Pulmonary artery endothelial cell (primary cell): ENCODE measurements at places on chromosomes 4 and X. TPM values are rescaled to one million over a fixed set of nuclear protein-coding genes. Genes with fewer than 3 reads are reported as not detected.
A peak's percentile ranks its signal among the peaks of the same experiment; 100 is the strongest.

DNA sequence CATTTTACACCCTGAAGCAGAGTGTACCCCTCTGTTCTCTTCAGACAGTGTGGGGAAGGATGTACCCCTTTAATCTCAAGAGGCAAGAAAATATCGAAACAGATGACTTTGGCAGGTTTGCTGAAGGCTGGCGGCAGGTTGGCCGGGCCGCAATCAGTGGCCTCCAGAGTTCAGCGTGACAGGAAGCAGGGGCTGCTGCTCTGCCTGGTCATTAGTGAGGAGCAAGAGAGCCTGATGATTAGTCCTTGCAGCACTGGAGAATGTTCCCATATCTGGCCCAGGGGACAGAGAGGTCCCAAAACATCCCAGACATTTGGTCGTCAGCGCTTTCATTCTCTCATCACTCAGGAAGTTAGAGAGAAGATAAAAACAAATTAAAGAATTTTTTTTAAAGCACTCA, 352.8 kb downstream of the SPRY1 start:
- no peak for DNase-seq

GRCh38 chr4:141348125-141348524, 127.4 kb downstream of the ZNF330 start:
- peak; percentile 57 for DNase-seq

DNA sequence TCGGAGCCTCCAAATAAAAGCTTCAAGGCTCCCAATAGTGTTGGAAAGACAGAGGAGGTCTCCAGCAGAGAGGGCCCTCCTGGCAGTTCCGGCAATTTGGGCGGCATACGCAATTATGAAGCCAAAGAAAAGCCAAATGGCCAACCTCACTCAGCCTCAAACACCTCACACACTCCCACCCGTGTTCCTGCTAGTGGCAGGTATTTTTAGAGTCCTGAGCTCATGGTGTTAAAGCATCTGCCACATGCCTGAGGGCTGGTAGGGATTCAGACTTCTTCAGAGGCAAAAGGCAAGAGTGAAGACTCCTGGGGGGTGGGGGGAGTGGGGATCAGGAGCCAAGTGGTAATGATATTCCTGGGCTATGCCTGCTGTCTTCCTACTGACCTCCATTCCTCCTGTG, 7.4 kb downstream of the RAB33A start:
- DNase-seq, result no peak

GRCh38 chr4:135508006-135508714, 1306.6 kb upstream of the PABPC4L start:
- DNase-seq, result no peak

GRCh38 chr4:8574796-8575370, 5.3 kb upstream of the GPR78 start:
- no peak for DNase-seq

DNA sequence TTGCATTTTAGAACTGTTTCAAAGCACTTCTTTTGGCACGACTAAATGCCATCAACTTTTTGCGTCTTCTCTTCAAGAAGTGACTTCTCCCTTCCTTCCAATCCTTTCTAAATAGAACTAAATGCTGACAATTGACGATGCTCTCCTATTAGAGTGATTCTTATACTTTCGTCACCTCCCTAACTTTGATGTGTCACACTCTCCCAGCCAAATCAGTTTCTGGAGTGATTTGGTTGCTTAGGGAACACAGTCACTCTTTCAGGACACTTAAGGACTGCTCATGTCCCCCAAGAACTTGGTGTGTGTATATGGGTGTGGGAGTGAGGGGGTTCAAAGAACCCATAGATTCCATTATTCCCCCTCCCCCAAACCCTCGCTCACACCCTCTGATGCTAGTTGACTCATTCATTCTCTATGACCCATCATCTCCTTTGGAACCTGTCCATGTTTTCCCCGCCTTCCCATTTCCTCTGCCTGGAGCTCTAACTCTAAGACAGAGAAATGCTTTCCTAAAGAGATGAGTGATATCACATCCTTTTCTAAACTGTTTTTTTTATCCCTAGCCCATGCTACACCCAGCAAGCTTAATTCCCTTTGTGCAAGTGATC, 26.8 kb upstream of the AREG start:
- peak; percentile 81 for DNase-seq

DNA sequence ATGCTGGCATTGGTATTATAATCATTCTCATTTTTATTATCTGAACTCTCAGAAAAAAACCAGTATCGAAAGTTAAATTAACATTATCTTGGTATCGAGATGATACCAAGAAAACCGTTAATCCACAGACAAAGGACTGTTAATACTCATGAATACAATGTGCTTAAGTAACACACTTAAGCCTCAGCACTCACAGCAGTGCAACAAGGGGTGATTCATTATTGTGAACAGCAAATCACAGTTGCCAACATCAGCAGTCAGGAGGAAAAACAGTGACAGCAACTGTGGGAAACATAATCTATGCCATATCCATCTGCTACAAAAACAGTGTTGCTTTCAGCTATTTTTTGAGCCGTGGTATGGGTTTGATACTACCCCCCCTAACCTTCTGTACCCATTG, 210.9 kb upstream of the ATOH1 start:
- DNase-seq, result no peak

GRCh38 chr4:109826719-109827118, 1.1 kb upstream of the RRH start:
- DNase-seq, result no peak

GRCh38 chr4:80462621-80463091, 127.1 kb downstream of the CFAP299 start:
- DNase-seq, result no peak

DNA sequence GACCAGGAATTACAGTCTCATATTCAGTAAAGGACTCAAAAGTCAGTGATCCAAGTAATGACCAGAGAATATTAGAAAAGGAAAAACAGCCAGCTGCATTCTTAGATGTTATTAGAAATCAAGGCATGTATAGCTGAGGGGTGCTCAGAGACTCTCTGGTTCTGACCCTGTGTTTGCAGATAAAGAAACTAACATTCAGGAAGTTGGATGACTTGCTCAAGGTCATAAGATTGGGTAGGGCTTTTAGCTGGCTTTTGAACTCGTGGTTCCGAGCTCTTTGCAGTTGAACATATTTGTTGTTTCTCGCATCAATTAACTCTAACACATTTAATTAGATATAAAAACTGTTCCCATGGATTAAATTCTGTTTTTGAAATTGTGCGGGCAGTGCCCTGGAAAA, 62.5 kb upstream of the ENPP6 start:
- DNase-seq, result no peak

- no peak for DNase-seq
Measured at GRCh38 chr4:150323406-150324325, 245.4 kb downstream of the DCLK2 start.

GRCh38 chr4:74570095-74570494, 125.2 kb downstream of the AREG start:
- DNase-seq, result no peak

- peak; percentile 40 for DNase-seq
Measured at GRCh38 chr4:88765729-88766128, 68.1 kb upstream of the NAP1L5 start.

- no peak for DNase-seq
Measured at GRCh38 chr4:57448901-57449300, 338.7 kb upstream of the IGFBP7 start.

DNA sequence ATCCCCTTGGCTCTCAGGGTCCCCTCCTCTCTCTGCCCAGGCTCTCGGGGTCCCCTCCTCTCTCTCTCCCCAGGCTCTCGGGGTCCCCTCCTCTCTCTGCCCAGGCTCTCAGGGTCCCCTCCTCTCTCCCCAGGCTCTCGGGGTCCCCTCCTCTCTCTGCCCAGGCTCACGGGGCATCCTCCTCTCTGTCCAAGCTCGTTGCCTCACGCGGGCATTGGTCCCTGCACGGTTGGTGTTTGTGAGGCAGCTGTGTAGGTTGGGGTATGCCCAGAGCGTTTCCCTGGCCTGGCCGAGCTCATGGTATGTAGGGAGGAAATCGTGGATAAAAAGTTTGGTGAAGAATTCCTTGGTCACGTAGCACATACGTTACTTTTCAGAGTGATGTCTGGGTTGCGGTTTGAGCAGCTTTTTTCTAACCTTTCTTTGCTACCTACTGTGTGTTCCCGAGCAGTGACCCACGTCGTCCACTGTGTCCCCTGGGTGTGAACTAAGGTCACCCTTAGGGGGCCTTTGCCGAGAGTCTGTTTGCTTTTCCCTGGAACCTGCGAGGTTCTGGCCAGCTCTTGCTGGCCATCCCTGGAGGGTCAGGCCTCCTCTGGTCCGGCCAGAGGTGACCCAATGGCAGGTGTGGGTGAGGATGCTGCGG, 36.6 kb downstream of the PCGF3 start:
- no peak for DNase-seq

GRCh38 chr4:931194-931959, 739 bp downstream of the GAK start:
- no peak for DNase-seq

DNA sequence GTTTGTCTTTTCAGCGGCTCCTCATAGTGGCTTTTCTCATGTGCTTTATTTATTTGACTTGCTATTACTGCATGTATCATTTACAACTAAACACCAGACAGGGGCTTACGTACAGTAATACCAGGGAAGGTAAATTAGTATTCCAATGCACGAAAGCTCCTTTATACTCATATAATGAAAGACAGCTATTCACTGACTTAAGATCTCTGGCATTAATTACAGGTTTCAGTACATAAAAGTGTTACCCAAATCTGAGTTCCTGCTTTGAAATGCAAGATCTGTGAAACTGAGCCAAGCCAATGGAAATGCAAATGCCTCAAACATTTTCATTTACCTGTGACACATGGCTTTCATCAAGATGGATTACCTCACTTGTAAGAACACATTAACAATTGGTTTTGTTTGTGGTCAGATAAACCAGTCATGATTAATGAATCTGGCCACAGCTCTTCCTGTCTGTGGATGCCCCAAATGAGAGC, 107.2 kb downstream of the ANAPC4 start:
- DNase-seq, result no peak

DNA sequence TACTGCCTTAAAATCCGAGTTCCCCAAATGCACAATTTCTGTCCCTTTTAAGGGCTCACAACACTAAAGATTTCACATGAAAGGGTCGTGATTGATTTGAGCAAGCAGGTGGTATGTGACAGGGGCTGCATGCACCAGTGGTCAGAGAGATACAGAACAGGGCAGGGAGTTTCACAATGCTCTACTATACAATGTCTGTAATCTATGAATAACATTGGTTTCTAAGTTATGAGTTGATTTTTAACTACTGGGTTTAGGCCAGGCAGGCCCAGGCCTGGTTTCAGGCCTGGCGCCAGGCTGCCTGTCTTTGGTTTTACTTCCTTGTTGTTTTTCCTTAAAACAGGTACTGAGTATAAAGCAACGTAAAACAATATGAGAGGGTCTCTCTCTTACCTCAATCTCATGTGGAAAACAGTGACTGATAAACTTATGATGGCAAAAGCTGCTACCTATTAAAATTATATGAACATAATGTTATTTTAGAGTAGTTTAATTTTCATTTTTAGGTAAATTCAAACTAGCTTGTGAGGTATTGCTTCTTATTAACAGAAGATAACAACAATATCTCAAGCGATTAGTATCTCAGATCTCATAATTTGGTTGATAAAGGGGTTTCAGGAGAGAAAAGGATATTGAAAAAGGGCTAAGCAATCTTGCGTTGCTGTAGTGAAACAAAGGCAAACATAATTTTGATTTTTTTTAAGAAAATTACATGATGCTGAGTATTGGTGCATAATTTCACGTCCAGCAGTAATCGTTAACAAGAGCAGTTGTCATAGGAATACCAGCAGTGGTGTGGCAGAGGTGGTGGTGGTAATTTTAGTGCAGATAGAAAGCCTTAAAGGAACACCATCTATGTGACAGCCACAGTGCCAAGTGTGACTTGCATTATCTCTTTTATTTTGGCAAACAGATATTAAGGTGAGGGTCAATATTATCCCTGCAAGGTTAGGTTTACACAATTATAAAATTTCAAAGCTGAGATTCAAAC, 944.4 kb upstream of the GRID2 start:
- DNase-seq, result no peak

GRCh38 chr4:151321586-151321985, 3.8 kb downstream of the SH3D19 start:
- DNase-seq, result no peak

DNA sequence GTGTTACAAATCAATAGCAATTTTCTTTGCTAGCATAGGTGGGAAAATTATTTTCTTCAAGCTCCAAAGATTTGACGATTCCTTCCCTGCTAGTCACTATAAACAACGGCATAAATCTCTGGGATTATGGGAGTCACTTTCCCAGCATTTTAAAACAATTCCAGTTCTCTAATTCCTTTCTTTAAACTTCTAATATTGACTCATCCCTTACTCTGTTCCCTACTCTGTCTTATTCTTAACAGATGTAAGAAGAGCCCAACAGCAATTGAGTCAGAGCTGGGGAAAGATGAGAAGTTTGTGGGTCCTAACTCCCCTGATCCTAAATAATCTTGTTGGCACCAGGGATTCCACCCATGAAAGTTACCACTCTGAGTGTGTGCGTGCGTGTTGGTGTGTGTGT, 47.4 kb upstream of the IL21 start:
- no peak for DNase-seq

GRCh38 chrX:34332334-34332733, 200.2 kb upstream of the FAM47A start:
- no peak for DNase-seq

DNA sequence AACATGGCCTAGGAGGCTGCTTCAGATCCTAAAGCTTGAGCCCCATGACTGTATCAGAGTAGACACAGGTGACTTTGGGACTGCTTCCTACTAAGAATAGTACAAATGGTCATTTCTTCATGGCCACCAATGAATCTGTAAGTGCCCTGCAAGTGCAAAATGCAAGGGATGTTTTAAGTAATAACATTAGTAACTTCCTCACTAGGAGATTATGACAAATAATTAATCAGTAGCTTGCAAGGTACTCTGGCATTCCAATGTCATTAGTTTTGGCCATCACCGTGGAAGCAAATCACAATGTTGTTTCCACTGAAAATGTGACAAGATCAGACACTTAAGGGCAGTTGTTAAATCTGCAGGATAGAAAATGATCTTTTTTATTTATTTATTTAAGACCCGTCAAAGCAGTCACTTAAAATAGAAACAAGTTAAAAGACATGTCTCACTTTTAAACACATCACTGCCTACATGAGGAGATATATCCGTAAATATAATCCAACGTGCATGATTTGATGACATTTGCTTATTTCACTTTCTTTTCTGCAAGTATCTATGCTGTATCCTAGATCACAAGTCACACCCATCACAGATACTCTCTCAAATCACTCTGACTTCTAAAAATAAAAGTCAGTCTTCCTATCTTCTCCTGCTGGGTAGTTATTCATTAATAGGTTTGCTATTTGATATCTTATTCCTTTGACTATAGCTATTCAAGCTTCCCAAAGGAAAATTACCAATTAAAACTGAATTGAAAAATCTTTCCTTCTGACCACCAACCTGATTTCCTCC, 400.6 kb downstream of the IL15 start:
- no peak for DNase-seq

Gene GATB
- 16.4 and 21.0 TPM in 2 replicates for total RNA-seq

Gene TRIM75
- total RNA-seq, result not detected in 2 replicates

Gene TMSB15A
- total RNA-seq, result 3.2 and 4.5 TPM in 2 replicates

Gene CYBB
- total RNA-seq, result not detected in 2 replicates
